ENCODE measurements at places on chromosomes 5 and 9. TPM values are rescaled to one million over a fixed set of nuclear protein-coding genes. Genes with fewer than 3 reads are reported as not detected.

DNA sequence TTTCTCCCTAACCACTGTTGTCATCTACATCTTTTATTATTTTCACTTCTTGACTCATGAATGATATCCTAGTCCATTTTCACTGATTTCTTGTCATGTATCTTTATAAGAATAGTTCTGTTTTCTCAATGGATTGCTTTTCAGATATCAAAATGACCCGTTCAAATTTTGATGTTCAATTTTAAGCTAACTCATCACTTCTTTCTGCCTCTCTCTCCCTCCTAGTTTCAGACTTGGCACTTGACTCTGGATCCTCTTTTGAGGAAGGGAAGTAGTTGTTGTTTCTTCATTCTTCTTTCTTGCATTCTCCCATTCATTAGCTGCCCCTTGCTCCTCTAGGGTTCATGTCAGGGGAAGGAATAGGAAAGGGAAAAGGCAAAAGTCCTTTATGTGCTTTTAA is 23.7 kb downstream of the CSNK1G3 start:
- no peak for DNase-seq

CER1 gene
- polyA plus RNA-seq = not detected

GRCh38 chr9:134061019-134061687 is 6.7 kb downstream of the BRD3 start:
- DNase-seq = no peak

DNA sequence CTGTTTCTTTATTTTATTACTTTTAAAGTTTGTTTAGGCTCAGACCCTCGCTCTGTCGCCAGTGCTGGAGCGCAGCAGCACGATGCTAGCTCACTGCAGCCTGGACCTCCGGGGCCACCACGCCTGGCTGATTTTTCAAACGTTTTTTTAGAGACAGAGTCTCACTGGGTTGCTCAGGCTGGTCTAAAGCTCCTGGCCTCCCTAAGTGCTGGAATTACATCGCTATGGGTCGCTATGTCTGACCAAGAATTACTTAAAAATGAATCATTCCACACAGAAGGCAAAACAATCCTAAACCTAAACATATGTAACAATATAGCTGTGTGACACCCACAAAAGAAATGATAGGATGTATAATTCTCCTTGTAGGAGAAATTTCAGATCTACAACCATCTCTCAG is 86.9 kb upstream of the SIMC1 start:
- no peak for DNase-seq

DNA sequence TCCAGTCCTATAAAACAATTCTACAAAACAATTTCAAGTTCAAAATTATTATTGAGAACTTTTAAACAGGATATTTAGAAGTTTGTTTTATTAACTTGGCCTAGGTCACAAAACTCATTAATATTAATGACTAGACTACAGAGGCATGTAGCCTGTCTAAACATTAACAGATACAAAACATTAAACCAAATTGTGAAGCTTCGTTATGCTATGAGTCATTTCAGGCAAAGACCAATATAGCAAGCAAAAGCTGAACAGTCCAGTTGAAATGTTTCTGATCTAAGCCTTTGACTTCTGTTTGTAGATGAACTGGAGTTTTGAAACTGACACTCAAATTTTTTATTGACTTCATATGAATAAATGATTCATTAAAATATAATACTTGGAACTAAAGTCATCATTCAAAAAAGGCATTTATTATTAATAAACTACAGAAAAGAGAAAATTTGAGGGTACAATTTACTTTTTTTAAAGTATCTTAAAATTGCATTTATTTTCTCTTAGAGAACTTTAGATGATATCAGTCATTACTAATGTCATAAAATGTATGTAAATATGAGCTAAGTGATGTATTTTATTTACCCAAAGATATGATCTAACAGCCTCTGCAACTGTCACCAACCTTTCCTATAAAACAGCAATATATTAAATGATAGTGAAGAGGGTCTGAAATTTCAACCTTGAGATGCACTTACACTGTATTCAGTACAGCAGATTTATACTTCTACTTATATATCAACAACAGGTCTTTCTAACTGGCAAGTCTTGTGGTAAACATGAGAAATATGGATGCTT is 188.8 kb downstream of the COMMD10 start:
- DNase-seq = no peak

PCDHB14 gene
- polyA plus RNA-seq = 1.2 TPM

DNA sequence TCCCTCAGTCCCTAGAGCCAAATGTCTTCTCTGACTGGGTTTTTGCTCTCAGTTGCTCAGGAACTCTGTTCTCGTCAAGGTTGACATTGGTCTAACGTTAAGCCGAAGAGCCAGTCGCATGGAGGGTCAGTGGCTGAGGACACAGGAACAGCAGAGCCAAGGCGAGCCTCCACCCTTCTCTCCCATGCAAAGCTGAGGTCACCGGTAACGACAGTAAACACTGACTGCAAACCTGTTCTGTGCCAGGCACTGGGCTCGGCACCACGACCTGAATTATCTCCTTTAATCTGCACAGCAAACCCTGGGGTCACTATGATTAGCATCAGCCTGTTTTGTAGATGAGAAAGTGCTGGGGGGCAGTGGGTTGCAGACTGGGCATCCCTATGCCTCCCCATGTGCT is 171.0 kb downstream of the COL23A1 start:
- no peak for DNase-seq

- DNase-seq = no peak
Measured at GRCh38 chr9:96621618-96622017, 2.0 kb upstream of the CDC14B start.

DNA sequence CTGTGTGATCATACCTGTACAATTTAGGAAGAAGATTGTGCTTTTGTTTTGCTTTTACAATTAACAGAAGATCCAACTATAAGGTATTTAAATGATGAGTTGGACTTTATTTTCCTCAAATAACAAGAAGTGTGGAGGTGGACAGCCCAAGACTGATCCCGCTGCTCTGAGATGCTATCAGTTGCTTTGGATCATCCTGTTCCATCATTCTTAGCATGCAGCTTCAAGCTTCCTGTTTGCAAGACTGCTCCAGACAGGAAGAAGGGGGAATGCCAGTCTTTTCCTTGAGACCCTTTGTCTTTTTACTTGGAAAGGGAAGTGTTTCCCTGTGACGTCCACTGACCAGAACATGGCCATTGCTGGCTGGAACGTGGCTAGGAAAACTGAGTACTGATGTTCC is 250.8 kb downstream of the ZSWIM6 start:
- DNase-seq = no peak
